ENCODE measurements at places on chromosomes 3 and 15. TPM values are rescaled to one million over a fixed set of nuclear protein-coding genes. Genes with fewer than 3 reads are reported as not detected.

GRCh38 chr3:170159459-170159858 lies 22.1 kb downstream of the PHC3 start:
- no peak for DNase-seq

DNA sequence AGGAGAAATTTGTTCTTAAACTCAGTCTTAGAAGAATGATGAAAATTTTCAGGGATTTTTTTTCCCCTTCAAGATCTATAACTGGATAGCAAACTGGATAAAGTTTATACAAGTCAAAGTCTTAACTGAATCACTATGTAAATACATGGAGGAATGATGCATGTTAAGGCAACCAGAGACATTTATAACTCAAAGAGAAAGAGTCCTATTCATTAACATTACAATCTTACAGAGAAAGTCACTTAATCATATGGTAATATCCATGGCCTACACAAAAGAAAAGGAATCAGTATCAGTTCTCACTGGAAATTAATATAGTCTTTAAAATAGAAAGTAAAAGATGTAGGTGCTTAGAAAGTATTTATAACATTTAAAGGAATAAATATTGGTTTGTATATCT lies 869.1 kb downstream of the TBL1XR1 start:
- no peak for DNase-seq

GRCh38 chr15:83784975-83785374 lies 131.1 kb downstream of the ADAMTSL3 start:
- no peak for DNase-seq

Gene NEK11
- total RNA-seq, result 8.1 TPM

Gene HRH1
- 13.9 TPM for total RNA-seq

DNA sequence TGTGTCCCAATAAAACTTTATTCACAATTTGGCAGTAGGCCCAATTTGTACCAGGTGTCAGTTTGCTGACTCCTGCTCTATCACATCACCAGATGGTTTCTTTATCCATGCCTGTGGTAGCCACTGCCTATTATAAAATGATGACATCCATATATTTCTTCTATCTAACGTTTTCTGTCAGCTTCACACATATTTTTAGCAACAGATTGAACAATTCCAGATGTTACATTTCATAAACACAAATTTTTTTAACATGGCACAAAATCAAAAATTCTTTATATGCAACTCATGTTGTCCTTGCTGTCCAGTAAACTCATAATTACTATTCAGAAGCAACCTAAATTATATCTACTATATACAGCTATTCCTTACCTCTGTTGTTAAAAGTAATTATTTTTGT lies 1371.6 kb downstream of the NSUN3 start:
- DNase-seq, result no peak

GRCh38 chr15:69824075-69824876 lies 273.4 kb downstream of the TLE3 start:
- no peak for DNase-seq

Gene CD86
- total RNA-seq, result not detected

Gene TLR9
- total RNA-seq, result not detected

- DNase-seq, result no peak
Measured at GRCh38 chr15:25790000-25790660, 73.0 kb downstream of the ATP10A start.

Gene MFSD1
- total RNA-seq, result 180 TPM

Gene CYP1A2
- not detected for total RNA-seq

Gene PLCH1
- total RNA-seq, result 0.17 TPM

GRCh38 chr15:56028430-56028829 lies 35.0 kb upstream of the NEDD4 start:
- DNase-seq, result no peak

DNA sequence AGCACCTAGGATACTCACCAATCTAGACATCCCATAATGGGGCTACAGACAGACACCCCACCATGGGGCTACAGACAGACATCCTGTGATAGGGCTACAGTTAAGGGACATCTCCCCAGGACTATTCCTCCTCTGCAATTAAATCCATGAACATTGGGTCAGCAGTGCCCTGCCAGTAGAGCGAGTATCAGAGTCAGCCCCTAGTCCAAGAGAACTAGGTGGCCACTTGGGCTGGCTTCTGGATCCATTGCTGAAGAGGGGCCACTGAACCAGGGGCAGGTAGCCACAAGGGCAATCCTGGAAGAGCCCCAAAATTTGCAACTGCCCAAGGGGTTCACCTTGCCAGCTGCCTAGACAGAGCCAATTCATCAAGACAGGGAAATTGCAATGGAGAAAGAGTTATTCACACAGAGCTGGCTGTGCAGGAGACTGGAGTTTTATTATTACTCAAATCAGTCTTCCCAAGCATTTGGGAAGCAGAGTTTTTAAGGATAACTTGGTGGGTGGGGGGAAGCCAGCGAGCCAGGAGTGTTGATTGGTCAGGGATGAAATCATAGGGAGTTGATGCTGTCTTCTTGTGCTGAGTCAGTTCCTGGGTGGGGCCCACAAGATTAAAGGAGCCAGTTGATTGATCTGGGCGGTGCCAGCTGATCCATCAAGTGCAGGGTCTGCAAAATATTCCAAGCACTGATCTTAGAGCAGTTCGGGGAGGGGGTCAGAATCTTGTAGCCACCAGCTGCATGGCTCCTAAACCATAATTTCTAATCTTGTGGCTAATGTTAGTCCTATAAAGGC lies 170.2 kb upstream of the SMAD3 start:
- DNase-seq, result peak; percentile 18

GRCh38 chr3:69761896-69762767 lies 22.9 kb downstream of the MITF start:
- peak; percentile 79 for DNase-seq

Gene SAMD7
- not detected for total RNA-seq

Gene SERINC4
- not detected for total RNA-seq

DNA sequence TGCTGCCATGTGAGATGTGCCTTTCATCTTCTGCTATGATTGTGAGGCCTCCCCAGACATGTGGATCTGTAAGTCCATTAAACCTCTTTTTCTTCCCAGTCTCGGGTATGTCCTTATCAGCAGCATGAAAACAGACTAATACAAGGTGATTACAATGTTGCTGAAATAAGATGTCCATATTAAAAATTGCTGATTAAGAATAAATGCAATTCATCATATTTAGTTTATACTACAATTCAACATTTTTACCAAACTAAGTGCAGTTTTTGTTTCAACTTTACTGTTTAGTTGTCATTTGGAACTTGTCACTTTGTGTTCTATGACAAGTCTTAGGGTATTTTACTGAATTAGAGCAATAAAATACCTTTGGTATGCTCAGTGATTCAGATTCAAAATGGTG lies 127.6 kb upstream of the TMCO5A start:
- DNase-seq, result no peak

- no peak for DNase-seq
Measured at GRCh38 chr15:74337607-74338211, 29.7 kb downstream of the CYP11A1 start.

DNA sequence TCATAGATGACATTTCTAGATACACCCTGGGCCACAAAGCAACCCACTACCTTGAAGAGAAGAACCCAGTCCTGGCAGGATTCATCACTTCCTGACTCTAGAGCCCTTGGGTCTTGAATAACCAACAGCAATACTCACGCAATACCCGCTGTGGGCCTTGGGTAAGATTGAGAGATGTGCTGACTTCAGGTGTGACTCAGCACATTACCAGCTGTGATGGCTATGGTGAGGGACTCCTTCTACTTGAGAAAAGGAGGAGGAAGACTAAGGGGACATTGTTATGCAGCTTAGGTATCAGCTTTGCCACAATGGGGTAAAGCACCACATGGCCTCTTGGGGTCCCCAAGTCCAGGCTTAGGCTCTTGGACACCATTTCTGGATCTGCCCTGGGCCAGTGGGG lies 14.9 kb downstream of the C3orf33 start:
- DNase-seq, result peak; percentile 41

Gene EFHB
- total RNA-seq, result not detected

Gene KCNMB3
- total RNA-seq, result 0.52 TPM

DNA sequence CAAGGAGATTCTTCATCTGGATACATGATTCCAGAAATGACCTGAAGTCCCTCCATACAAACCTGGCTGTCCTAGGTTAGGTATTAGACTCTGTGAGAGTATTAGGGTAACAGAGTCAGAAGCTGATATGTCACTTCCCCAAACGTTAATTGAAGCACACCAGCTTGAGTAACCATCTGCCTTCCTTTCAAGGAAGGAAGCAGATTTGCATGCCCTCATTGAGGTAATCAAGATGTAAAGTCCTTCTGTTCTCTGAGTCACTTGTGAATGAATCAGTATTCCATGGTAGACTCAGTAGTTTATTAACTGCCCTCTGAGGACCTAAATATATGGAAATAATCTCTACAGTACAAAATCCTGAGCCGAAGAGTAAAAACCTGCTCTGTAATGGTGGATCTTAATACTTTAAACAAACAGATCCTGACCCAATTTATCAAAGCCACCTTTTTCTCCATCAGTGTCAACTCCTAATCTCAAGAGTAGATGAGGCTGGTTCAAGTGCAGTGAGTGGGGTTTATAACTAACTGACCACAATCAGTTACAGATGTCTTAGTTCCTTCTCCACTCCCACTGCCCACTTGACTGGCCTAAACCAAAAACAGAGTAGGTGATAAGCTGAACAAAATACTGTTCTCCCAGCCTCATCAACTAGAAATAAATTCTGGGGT lies 246.2 kb upstream of the CHRM5 start:
- peak; percentile 77 for DNase-seq

Gene CCR8
- total RNA-seq, result not detected

DNA sequence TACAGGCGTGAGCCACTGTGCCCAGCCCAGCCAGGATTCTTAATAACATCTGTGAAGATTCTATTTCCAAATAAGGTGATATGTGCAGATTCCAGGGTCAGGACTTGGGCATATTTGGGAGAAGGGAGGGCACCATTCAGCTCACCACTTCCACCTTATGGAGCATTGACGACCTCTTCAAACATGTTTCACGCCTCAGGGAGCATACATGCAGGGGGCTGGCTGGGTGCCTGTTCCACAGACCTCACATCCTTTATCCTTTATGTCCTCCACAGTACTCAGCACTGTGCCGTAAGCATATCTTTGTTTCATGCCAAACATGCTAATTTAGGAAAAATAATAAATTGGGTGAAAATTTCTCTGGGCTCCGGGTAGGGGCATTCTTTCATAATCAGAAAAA lies 229.0 kb downstream of the THSD4 start:
- no peak for DNase-seq

GRCh38 chr3:30313840-30314239 lies 292.6 kb upstream of the TGFBR2 start:
- no peak for DNase-seq

GRCh38 chr3:8975081-8976020 lies 12.1 kb upstream of the RAD18 start:
- no peak for DNase-seq

Gene UTS2B
- 10.3 TPM for total RNA-seq
